Renal cortical epithelial cell (primary cell): ENCODE measurements at places on chromosomes 7 and 10. TPM values are rescaled to one million over a fixed set of nuclear protein-coding genes. Genes with fewer than 3 reads are reported as not detected.

Gene NKX1-2
- not detected in 2 replicates for total RNA-seq

- DNase-seq: no peak
Measured at GRCh38 chr7:141696348-141696747, 5.6 kb downstream of the DENND11 start.

- no peak for DNase-seq
Measured at GRCh38 chr7:17176371-17177032, 122.0 kb upstream of the AHR start.

DNA sequence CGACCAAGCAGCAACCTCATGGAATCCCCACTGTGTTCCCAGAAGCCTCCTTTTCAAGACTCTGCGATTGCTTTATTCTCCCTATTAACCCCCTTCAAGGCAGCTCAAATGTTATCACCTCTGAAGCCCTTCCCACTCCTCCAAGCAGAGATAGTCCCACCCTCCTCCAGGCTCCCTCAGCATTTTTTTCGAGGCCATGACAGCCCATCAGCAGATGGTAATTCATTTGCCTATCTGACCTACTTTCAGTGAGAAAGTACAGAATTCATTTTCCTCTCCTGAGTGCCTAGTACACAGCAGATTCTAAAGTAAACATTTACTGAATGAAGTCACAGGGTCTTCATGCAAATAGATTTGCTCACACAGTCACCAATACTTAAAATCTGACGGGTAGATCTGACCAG, 47.8 kb downstream of the HERPUD2 start:
- peak; percentile 41 for DNase-seq

Gene CACNB2
- total RNA-seq: not detected in 2 replicates

Gene PDZD8
- 26.7 and 51.9 TPM in 2 replicates for total RNA-seq

Gene NME8
- total RNA-seq: not detected in 2 replicates

Gene CYP3A7
- not detected in 2 replicates for total RNA-seq

Gene PLXDC2
- 4.3 and 7.8 TPM in 2 replicates for total RNA-seq

DNA sequence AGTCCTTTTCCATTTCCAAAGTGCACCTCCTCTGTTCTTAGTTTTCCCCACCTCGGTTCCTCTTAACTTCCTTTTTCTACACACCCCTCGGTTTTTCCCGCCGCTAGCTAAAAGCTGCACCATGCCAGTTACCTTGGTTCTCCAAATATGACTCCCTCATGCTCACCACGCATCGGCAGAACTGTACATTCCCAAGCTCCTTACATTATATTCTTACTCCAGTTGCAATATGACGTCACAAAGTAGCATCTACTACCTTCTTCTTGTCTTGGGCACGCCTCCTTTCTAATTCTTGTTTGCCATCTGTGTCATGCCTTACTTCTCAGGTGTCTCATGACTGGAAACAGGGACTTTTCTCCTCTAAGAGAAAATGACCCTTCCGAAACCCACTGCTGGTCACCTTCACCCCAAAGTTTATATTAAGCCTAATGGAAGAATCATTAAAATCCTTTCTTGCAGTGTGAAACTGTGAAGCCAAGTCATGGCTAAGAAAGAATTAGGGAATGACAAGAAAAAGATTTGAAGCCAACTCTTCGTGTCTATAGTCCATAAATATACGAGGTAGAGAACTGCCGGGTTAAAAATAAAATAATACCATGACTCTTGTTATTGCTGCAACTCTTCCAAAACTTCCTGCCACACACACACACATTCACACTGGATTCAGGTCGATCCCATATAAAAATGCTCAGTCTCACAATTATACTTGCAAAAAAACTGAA, 1.7 kb downstream of the ESYT2 start:
- DNase-seq: no peak

GRCh38 chr10:70335246-70335613, 47.2 kb downstream of the LRRC20 start:
- DNase-seq: no peak

DNA sequence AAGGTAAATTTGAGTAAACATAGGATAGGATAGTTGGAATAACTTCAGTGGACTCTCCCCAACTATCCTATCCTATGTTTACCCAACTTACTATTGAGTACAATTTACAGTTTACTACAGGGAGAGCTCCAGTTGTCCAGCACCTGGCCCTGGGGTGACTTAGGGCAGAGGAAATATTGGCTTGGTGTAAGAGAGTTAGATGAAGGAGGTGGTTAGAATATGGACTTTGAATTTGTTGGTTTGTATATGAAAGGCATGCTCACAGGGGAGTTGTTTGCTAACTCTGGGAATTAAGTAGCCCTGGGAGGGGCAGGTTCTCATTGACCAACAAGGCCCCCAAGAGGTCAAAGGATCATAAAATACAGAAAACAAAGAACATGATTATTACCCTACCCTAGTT, 497.7 kb downstream of the ARL4A start:
- DNase-seq: no peak

Gene SLC35G1
- total RNA-seq: 10.3 and 11.1 TPM in 2 replicates

- no peak for DNase-seq
Measured at GRCh38 chr7:30934732-30935568, 23.3 kb downstream of the AQP1 start.

Gene SHTN1
- total RNA-seq: 11.6 and 35.9 TPM in 2 replicates

DNA sequence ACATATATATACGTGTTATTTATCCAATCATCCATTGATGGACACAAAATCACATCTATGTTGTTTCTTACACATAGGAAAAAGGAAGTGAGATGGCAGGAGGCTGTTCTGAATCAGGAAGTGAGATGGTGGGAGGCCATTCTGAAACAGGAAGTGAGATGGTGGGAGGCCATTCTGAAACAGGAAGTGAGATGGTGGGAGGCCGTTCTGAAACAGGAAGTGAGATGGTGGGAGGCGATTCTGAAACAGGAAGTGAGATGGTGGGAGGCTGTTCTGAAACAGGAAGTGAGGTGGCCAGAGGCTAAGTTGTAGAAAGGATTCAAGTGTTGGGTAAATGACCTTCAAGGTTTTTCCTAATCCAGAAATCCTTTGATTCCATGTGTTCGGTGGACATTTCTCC, 921.5 kb downstream of the TYW1 start:
- DNase-seq: no peak

DNA sequence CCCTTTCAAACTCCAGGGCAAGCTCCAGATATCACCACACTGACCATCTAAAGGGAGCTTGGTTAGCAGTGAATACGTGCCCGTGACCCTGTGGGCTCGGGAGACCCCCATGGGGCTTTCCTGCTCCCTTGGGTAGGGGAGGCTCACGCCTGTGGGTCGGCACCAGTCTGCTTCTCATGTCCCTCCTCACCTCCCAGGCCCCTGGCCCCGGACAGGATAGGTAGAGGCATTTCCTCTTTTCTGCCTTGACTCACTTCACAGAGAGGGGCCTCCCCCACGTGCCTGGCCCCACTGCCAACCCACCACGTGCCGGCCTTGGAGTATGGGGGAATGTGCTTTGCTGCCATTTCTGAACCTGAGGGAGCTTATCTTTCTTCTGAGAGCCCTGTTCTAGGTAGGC, 131.3 kb upstream of the FAM20C start:
- DNase-seq: no peak

Gene GIMAP6
- 0.15 and 0.35 TPM in 2 replicates for total RNA-seq

Gene SLC35B4
- 11.5 and 12.5 TPM in 2 replicates for total RNA-seq

Gene GPR22
- total RNA-seq: 0.05 TPM in 1 of 2 replicates, not detected in the other

GRCh38 chr7:151399906-151400305, 9.9 kb downstream of the WDR86 start:
- DNase-seq: no peak

- DNase-seq: no peak
Measured at GRCh38 chr10:114387784-114388183, 16.5 kb downstream of the AFAP1L2 start.

DNA sequence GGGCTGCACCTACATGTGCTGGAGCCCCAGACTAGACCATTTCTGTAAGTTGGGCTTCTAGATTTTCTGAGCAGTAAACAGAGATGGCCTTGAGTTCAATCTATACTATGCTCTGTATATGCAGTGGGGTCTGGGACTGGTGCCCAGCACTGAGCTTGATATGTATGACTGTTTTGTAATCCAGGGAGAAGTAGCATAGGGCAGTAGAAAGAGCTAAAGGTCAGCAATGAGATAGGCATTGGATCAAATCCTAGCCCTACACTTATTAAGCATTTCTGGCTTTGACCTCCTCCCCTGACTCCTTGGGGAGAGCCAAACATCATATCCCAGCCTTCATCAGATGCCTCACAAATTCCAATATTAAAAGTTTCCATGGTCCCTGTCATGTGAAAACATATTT, 254.6 kb downstream of the TSPAN12 start:
- DNase-seq: no peak

- no peak for DNase-seq
Measured at GRCh38 chr7:25105911-25106310, 19.1 kb downstream of the CYCS start.

Gene CUBN
- 0.35 and 4.0 TPM in 2 replicates for total RNA-seq

GRCh38 chr7:39950473-39951225, 593 bp downstream of the CDK13 start:
- DNase-seq: no peak

DNA sequence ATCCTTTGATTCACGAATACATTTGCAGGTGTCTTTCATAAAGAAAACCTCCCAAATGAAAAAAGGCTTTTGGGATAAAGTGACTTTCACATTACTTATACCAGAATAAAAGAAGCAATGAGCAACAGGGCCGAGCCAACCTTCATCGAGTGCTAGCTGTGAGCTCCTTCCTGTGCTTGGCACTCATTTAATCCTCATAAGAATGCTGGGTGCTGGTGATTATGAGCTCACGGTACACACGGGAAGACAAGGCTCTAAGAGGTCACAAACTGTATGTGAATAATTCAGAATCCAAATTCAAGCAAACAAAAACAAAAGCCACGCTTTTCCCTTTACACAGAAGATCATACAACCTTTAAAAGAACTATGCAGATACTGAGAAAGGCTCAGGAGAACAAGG, 156.2 kb downstream of the COBL start:
- DNase-seq: no peak

Gene FKBP6
- not detected in 2 replicates for total RNA-seq

- no peak for DNase-seq
Measured at GRCh38 chr10:112981553-112981952, 31.5 kb downstream of the TCF7L2 start.

Gene SYT15B
- total RNA-seq: 0.52 and 2.3 TPM in 2 replicates

DNA sequence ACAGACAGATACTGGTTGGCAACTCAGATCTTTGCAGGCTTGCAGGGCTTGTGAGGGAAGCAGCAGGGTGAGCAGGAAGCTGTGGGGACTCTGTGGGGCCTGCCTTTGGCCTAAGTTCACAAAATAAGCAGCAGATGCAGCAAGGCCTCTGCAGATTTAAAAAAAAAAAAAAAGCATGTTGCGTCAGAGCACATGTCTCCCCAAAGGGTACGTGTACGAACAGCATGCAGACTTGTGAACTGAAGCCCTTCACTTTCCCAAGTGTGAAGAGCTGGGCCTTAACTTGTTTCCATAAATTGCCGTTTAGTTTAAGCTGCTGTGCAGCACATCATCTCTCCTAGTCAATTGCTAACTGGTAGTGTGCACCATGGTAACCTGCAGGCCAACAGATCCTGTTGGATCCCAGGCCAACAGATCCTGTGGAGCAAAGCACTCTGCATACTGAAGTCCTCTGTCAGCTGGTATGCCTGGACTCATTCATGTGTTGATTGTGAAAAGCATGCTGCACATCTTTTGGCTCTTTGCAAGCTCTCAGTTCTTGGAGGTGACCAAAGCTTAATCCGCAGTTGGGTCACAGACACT, 10.8 kb upstream of the XPNPEP1 start:
- no peak for DNase-seq

Gene LRGUK
- total RNA-seq: 0.17 and 0.94 TPM in 2 replicates

- DNase-seq: peak; percentile 94
Measured at GRCh38 chr10:44939691-44940401, 19.8 kb upstream of the RASSF4 start.

Gene ANKRD22
- total RNA-seq: 0.05 and 1.0 TPM in 2 replicates

Gene NPY4R2
- 1.6 TPM in 2 replicates for total RNA-seq

Gene BMPR1A
- total RNA-seq: 57.0 and 92.9 TPM in 2 replicates

DNA sequence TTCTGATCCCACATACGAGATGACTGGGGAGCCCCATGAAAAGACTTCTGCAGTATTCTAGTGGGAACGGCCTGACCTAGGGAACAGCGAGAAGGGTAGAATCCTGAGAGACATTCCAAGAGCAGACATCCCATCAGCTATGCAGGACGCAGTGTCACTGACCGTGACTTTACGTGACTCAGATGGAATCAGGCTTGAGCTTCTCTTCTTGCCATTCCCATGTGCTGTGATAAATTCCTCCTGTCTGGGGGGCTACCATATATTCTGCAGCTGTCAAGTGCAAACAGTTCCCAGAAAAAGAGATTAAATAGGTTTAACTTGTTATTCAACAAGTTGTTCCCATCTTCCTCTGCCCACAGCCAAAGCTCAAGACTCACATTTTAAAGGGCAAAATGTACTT, 73.1 kb upstream of the PDE1C start:
- no peak for DNase-seq

GRCh38 chr7:80883154-80884025, 35.5 kb downstream of the SEMA3C start:
- peak; percentile 99 for DNase-seq
